ENCODE measurements at places on chromosomes 16 and 17. TPM values are rescaled to one million over a fixed set of nuclear protein-coding genes. Genes with fewer than 3 reads are reported as not detected.

GRCh38 chr17:67528751-67529436 is 151.8 kb downstream of the PITPNC1 start:
- DNase-seq: peak; percentile 82

- DNase-seq: peak; percentile 71
Measured at GRCh38 chr16:88940862-88941817, 35.9 kb downstream of the CBFA2T3 start.

The GPRC5C gene
- total RNA-seq: 30.5 TPM

The CCL2 gene
- total RNA-seq: 20.7 TPM

DNA sequence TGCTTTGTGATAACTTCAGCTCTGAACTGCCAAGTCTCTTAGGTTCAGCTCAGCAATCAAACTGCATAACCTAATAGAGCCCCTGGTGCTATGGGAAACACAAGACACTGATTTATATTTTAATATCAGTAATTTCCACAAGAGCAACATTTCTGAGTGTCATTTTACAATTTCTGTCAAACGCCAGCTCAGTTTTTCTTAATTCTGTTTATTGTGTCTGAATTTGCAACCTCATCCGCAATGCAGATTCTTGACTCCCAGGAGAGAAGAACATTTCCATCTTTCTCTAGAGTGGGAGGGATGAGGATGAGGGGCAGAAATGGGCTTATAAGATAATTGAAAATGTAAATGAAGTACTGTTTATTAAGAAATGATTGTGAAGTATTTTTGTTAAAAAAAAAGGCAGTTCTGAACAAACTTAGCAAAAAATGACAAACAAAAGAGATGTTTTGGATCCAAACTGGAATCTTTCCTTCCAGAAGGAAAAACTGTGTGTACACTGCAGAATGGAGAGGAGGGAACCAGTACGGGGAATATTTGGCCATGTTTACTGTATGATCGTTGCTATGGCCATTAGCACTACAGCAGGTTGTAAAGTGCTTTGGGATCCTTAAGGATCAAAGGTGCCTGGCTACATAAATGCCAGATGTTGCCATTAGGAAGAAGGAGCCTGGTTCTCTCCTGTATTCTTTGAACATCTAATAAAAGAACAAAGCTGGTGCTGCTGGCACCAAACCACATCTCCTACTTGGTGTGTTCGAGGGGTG is 7.4 kb upstream of the PMFBP1 start:
- DNase-seq: no peak

DNA sequence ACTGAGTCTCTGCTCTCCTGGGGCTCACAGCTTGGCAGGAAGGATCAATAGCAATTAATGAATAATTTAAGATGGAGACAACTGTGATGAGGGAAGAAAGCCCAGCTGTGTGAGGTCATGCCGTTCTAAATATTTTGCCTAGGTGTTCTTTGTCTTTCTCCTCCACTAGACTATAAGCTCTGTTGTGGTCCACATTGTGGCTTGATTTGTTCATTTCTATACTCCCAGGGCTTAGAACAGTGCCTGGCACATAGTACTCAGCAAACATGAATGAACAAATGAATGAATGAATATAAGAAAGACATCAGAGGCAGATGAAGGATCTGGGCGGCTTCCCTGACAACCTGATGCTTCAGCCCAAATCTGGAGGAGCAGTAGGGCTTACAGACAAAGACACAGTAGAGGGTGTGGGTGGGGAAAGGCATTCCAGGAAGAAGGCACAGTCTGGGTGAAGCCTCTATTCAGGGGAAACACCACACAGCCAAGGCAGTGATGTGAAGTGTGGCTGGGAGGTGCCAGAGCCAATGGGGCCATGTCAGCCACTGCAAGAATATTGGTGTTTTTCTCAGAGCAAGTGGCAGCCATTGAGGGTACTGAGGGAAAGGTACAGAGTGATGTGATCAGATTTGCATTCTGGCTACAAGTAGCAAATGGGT is 8.3 kb downstream of the CDH13 start:
- no peak for DNase-seq

The KRTAP16-1 gene
- total RNA-seq: not detected

The PLA2G10 gene
- not detected for total RNA-seq

The IL17C gene
- not detected for total RNA-seq

The TBC1D3H gene
- total RNA-seq: not detected

DNA sequence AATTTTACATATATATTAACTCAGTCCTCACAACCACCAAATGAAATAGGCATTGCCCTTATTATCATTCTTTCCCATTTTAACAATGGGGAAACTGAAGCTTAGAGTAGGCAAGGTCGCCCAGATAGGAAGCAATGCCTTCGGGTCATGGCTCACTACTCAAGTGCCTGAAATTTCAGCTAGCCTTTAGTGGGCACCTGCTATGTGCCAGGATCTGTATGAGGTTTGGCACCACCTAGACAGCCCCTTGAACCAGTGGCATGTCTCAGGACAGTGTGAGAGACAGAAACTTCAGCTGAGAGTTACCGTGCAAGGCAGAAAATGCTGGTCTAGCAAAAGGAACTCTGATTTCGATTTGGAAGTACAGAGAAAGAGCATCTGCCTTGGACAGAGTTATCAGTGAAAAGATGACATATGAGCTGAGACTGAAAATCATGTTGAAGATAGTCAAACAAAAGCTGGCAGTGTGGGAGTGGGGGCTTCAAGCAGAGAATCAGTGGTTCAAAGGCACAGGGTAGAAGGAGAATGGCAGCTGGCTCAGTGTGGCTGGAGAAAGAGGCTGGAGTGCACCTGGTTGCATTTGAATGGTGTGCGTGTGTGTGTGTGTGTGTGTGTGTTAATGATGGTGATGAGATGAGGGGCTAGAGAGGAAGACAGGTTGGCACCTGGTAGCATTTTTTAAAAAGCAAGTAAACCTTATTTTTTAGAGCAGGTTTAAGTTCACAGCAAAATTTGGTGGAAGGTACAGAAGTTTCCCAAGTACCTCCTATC is 29.1 kb downstream of the CDH13 start:
- no peak for DNase-seq

The WFDC1 gene
- 1.4 TPM for total RNA-seq

The JPH3 gene
- total RNA-seq: 0.08 TPM

The RPRML gene
- not detected for total RNA-seq

DNA sequence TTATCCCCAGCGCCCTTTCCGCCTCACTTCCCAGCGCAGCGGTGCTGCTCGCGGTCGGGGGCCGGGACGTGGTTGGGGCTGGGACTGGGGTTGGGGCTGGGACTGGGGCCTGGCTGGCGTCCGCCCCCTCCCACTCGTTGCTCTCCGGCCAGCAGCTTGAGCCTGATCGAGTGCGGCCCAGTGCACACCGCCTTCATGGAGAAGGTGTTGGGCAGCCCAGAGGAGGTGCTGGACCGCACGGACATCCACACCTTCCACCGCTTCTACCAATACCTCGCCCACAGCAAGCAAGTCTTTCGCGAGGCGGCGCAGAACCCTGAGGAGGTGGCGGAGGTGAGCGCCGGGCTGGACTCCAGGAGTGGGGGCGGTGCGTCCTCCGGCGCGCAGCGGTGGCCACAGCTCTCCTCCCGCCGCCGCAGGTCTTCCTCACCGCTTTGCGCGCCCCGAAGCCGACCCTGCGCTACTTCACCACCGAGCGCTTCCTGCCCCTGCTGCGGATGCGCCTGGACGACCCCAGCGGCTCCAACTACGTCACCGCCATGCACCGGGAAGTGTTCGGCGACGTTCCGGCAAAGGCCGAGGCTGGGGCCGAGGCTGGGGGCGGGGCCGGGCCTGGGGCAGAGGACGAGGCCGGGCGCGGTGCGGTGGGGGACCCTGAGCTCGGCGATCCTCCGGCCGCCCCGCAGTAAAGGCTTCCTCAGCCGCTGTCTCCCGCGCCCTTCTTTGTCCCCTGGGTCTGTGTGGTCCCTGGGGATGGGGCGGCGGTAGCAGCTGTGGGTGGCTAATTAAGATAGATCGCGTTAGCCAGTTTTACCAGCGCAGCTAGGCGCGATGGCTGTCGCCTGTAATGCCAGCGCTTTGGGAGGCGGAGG is 1.8 kb downstream of the HSD17B1 start:
- DNase-seq: peak; percentile 93

The RNF166 gene
- total RNA-seq: 14.6 TPM

DNA sequence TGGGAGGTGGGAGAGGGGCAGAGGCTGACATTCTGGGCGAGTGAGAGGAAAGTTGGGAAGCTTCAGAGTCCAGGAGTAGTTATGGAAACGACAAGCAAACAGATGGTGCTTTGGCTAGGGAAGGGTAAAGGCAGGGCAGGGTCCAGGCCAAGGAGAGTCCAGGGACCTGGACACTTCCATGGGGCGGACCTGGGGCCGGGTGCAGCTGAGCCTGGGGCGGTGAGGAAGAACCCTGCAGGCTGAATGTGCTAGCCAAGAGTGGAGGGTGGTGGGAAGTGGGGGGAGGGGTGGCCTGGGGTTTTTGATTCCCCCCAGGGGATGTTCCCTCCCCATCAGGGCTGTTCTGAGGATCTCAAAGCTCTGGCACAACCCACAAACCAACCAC is 2.6 kb downstream of the PPP1R9B start:
- no peak for DNase-seq

Measured in Right ventricle myocardium superior (tissue), 1 donor.